ENCODE measurements at places on chromosomes 1 and 21.

DNA sequence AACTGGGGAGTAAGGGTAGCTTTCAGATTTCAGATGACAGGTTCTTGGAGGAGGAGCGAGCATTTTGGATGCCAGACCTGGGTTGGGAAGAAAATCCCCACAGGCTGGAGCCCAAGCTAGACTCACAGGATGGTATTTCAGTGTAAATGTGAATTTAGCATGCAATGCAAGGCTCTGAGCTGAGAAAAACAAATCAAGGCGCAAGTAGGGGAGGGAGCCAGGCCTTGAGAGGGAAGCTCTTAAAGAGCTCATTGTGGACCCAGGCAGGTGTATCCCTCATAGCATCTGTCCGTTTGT is 386.1 kb downstream of the MATN1 start:
- no peak for DNase-seq

DNA sequence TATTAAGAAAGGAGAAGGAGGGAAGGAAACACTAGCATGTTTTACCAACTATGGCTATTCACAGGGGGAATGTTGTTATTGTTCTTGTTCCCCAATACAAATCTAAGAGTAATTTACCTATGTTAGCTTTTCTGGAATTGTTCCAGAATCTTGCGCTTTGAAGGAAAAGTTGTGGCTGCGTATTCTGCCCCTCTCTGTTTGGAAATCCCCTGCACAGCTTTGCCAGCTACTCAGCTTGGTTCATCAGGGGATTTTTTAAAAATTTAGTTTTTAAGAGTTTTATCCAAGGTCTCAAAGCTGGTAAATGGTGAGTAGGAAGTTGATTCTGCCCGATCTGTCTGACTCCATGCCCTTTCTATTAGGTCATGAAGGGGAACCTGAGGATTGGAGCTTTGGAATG is 9.5 kb upstream of the IRF6 start:
- no peak for DNase-seq

GRCh38 chr1:62176597-62177312 is 17.9 kb upstream of the L1TD1 start:
- no peak for DNase-seq

DNA sequence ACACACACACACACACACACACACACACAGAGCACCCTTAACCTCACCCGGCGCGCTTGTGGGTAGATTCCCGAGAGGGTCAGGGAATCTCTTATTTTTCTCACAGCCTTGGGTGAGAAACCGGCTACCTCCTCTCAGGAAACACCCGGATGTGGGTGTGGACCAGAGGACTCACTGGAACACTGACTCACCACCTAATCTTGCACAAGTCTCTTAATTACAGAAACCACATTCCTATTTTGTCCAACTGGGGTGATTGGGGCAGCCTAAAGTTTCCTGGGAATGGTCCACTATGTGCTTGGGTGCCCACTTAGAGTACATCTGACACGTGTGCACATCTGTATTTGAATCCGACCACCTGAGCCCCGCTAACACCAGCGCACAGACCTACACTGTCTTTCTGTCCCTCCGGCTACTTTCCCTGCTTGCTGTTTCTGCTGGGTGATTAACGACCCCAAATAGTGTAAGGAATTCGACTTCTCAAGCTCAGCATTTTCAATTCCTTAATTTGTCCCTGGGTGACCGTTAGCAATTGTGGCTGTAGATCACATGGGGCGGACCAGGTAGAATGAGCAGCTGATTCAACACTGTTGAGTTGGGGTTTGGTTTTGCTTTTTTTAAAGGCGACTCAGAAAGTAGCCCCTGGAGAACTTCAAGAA is 14.0 kb upstream of the TBX15 start:
- DNase-seq = no peak

DNA sequence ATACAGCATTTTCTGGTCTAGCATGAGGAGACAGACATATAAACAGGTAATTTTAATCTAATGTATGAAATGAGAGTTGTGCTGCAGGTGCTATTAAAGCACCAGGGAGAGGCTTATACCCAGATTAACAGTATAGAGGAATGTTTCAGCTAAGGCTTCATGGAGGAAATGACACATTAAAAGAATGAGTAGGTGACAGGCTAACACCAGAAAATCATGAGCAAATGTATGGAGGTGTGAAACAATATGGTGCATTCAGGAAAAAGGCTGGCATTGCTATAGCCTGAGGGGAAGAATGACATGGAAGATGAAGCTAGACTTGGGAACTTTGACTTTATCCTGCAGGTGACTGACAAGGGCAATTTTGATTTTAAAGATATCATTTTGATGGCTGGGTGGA is 7.0 kb downstream of the ARPC5 start:
- no peak for DNase-seq

- DNase-seq = no peak
Measured at GRCh38 chr1:12717301-12717838, 1.5 kb downstream of the AADACL3 start.

DNA sequence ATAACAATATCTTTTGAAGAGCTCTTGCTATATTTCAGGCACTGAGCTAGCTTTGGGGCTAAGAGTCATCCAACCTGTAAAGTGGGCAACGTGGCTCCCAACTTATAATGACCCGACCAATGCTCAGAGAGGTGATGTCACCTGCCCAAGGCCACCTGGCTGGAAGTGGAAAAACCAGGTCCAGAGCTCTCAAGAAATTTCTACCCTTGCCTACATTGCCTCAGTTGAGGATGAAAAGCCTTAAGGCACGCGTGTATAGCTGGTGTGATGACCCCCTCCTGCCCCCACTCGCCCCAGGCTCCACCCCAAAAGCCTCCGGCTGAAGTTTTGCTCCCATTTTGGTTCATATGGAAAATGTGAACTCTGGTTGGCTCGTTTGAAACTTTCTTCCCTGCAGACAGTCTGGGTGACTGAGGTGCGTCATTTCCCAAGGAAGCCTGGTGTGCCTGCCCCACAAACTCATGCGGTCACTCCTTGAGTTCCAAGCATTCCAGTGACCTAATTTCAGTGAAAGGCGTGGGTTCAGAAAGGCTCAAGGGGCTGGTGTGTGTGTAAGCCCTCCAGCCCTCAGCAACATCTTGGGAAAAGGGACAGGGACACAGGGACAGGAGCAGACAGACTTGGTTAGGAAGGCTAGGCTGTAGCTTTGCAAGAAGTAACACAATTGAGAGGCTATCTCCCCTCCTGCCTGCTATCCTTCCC is 20.5 kb downstream of the HTR1D start:
- DNase-seq = no peak

DNA sequence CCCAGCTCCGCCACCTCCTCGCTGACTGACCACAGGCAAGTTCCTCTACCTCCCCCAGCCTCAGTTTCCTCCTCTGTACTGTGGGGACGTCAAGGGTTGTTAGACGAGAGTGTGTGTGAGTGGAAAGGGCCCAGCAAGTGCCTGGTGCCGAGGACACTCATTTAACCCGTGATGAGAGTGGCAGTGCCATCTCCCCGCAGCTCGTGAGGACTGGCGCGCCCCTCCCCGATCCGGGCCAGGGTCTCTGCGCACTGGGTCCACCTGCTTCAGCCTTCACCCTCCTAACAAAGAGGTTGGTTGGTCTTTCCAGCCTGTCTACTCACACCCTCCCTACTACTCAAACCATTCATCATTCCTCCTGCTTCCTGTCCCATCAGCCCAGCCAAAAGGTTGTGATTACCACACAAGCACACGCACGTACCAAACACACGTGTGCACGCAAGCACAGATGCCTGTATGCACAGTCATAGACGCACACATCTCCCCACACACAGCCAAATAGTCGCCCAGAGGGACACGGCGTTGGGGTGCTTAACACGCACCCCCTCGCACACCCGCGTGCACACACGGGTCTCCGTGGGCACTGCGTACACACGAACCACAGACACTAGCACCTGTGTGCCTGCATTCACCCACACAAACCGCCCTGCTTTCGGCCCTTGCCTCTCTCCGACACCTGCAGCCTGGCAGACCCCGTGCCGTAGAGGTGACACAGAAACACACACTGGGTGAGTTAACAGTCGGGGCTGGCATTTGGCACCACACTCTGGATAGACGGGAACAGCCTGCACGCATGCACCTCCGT is 39.3 kb downstream of the TAS1R2 start:
- DNase-seq = no peak

- DNase-seq = no peak
Measured at GRCh38 chr1:208747979-208748378, 503.8 kb upstream of the PLXNA2 start.

DNA sequence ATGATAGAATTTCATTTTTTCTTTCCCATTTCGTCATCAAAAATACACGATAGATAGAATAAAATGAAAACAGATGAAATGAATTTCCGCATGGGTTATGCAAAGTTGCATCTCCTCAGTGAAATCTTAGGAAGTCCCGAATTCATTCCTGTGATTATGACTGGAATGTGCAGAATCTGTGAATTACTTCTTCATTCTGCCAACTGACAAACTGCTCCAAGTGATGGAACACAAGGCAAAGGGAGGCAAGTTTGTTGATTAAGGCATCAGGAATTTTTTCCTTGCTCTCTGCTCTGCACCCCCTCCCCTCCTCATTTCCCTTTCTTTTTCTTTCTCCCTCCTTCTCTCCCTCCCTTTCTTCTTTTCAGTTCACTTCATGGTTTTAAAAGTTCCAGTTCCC is 37.0 kb upstream of the ADGRL4 start:
- DNase-seq = no peak

DNA sequence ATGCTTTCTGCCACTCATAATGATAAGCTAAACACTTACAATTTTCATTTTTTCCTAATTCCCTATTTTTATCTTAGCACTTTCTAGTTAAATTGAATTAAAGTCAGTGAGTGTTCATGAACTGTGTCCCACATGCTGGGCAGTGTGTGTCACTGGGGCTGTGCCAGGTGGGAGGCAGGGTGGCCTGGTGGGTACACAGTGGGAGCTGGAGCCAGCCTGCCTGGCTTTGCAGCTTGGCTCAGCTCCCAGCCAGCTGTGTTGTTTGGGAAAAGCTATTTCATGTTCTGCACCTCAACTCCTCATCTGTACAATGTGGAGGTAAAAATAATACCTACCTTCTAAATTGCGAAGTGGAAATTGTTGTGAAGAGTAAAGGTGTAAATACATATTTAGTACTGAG is 238.4 kb downstream of the PLA2G4A start:
- no peak for DNase-seq

DNA sequence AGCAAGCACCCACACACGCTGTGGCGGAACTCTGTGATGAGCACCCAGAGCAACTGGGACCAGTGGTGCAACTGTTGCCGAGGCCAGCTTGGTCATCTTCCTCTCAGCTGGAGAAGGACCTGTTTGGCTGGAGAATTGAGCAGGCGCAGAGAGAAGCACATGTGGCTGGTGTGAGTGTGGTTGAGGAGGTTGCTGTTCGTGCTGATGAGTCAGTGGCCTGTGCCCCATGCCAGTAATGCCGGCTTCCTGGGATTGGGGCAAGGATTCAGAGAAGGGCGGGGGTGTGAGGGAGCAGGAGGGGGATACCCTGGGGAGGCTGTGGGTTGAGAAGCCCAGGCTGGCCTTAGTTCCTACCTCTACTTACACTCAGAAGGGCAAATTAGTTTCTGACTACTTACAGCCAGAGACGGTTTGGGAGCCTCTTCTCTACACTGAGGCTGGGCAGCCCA is 57.5 kb upstream of the EPS8L3 start:
- peak; percentile 73 for DNase-seq

GRCh38 chr1:176058686-176059085 is 148.4 kb downstream of the COP1 start:
- DNase-seq = no peak

DNA sequence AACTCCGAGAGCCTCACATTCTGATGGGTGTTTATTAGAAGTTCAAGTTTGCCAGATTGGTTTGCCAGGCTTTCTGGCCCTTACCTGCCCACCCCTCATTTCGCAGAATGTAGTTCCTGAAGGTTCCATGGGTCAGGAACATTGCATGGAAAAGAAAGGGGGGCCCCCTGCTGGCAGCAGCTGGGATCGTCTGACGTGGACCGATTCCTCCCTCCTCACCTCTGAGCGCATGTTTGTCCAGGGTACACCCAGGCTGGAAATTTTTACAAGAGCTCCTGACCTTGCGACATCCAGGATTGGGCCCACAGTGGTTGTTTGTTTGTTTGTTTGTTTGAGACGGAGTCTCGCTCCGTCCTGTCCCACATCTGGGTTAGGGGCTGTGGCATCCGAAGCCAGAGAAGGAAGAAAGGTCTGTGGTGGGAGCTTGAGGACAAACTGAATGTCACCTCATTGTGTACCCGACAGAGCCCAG is 126.0 kb upstream of the TMEM51 start:
- DNase-seq = peak; percentile 70

GRCh38 chr1:220325306-220325995 is 53.2 kb upstream of the RAB3GAP2 start:
- DNase-seq = no peak

GRCh38 chr1:47931395-47931794 is 65.8 kb downstream of the TRABD2B start:
- no peak for DNase-seq

- no peak for DNase-seq
Measured at GRCh38 chr1:77313491-77313890, 31.7 kb downstream of the AK5 start.

DNA sequence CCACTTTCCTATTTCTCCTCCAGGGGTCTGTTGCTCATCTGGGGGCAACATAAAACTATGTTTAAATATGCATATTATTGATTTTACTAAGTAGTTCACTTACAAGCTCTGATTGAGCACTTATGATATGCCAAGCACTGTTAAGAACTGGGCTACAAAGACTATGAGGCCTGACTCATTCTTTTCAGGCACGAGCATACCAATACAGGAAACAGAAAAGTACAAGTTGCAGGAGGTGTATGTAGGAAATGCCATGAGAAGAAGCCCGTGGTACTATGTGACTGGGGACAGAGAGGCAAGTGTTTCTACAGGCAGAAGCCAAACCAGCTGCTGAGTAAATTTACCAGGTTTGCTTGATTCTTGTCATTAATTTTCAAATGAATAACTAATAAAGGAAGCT is 120.4 kb upstream of the PTGFR start:
- DNase-seq = no peak

DNA sequence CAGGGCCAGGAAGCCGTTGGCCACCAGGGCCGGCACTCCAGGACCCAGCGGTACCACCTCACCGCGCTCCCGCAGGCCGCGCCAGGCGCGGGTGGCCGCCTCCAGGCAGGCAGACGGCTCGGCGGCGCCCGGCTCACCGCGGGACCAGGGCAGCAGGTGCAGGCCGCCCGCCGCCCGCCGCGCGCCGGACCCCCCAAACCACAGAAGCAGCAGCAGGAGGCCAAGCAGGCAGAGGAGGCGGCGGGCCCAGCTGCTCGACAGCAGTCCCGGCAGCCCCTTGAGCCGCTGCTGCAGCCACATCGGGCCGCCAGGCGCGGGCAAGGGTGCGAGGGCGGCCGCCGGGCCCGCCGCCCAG is 312 bp downstream of the KIAA2013 start:
- no peak for DNase-seq

DNA sequence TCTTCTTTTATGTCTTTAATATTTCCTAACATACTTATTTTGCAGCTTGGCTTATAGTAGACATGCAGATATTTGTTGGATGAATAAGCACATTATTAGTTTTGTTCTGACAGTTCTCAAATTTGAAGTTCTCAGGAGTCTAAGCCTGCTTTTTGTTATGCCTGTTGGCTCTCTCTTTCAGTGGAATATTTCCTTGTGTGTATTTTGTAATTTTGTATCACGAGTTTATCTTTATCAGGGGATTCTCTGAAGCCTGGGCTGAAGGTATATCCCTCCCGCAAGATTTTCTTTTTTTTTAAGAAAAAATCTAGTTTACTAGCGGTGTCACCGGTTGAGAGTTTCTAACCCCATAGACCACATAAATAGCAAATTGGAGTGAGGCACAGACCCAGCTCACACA is 105.9 kb downstream of the RGL1 start:
- no peak for DNase-seq

Data from stimulated activated effector memory CD8-positive, alpha-beta T cell treated with anti-CD3 and anti-CD28 coated beads, Interleukin-12 subunit alpha, Interleukin-12 subunit beta, amount 100 ng/mL, for 72 hours (primary cell).